H9 (cell line): ENCODE measurements at places on chromosomes 2 and 18. TPM values are rescaled to one million over a fixed set of nuclear protein-coding genes. Genes with fewer than 3 reads are reported as not detected.

Gene CCDC141
- 0.83 and 1.0 TPM in 2 replicates for total RNA-seq

Gene IRS1
- 15.0 and 16.3 TPM in 2 replicates for total RNA-seq

Gene CAPN14
- total RNA-seq: 0.07 and 0.09 TPM in 2 replicates

- no peak overlapping the region for H3K4me3 ChIP-seq
- DNase-seq: no peak
- no peak overlapping the region for H3K27ac ChIP-seq
- no peaks in the 10 kb centered on the region for H3K4me1 ChIP-seq
Observed at GRCh38 chr18:941331-941730, 36.7 kb downstream of the ADCYAP1 start.

DNA sequence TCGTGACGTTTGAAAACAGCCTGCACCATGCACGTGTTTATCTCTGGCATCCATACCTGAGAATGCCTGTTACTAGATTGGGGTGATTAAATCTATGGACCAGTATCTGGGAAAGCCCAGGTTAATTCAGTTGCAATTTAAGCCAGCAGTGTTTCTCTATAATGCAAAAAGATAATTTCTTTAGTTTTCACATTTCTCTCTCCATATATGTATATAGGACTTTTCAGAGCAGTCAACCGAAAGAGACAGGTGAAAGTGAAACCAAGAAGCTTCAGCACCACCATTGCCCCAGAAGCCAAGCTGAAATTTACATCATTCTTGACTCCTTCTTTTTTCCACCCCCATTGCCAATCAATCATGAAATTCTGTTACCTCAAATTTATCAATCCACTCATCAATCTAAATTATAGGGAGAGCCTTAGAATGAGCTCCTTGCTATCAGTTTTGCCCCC, 2.7 kb upstream of the LRP2 start:
- peaks cover 34% of the 10 kb centered on the region; the same call in 1 of the 2 replicates for H3K27me3 ChIP-seq
- H3K27ac ChIP-seq: no peak overlapping the region
- H3K36me3 ChIP-seq: no peaks in the 10 kb centered on the region
- H3K4me1 ChIP-seq: no peaks in the 10 kb centered on the region

GRCh38 chr2:47070920-47071824, 83.9 kb downstream of the STPG4 start:
- H3K36me3 ChIP-seq: peaks cover 3% of the 10 kb centered on the region; the same call in 1 of the 3 replicates
- no peaks in the 10 kb centered on the region for H3K27me3 ChIP-seq
- no peak overlapping the region for H3K4me3 ChIP-seq
- H3K4me1 ChIP-seq: peaks cover 4% of the 10 kb centered on the region; the same call in 1 of the 2 replicates
- H3K27ac ChIP-seq: no peak overlapping the region

- DNase-seq: no peak
- H3K27me3 ChIP-seq: no peaks in the 10 kb centered on the region
- H3K4me1 ChIP-seq: 0 out of 2 replicates have a peak, but pooled peaks cover 2% of the 10 kb centered on the region
- H3K4me3 ChIP-seq: no peak overlapping the region
Observed at GRCh38 chr2:64463781-64464180, 9.8 kb downstream of the LGALSL start.

DNA sequence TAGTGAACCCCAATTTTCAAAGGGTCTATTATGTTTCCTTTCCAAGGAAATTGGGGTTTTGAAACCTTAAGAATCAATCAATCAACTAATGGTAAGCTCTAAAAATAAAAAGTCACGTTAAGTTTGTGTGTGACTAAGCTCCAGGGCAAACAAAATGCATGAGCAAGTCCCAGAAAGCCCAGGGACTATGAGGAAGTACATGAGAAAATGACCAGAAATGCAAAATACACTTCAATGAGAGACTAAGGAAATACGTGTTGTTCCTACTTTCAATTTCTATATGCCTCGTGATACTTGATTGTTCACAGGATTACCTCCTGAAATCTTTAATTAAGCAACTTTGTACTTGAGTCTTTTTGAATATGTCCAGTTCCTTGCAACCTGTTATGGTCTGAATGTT, 684.4 kb upstream of the SYT4 start:
- no peaks in the 10 kb centered on the region for H3K36me3 ChIP-seq
- H3K4me3 ChIP-seq: no peak overlapping the region
- H3K27ac ChIP-seq: no peak overlapping the region
